Natural killer cell (primary cell): ENCODE measurements at places on chromosomes 11 and 22. TPM values are rescaled to one million over a fixed set of nuclear protein-coding genes. Genes with fewer than 3 reads are reported as not detected.

GRCh38 chr11:90288212-90288821 is 65.5 kb upstream of the CHORDC1 start:
- no peak overlapping the region for H3K27ac ChIP-seq
- H3K27me3 ChIP-seq: no peaks in the 10 kb centered on the region
- H3K4me1 ChIP-seq: no peaks in the 10 kb centered on the region
- H3K4me3 ChIP-seq: no peak overlapping the region
- no peak for DNase-seq

DNA sequence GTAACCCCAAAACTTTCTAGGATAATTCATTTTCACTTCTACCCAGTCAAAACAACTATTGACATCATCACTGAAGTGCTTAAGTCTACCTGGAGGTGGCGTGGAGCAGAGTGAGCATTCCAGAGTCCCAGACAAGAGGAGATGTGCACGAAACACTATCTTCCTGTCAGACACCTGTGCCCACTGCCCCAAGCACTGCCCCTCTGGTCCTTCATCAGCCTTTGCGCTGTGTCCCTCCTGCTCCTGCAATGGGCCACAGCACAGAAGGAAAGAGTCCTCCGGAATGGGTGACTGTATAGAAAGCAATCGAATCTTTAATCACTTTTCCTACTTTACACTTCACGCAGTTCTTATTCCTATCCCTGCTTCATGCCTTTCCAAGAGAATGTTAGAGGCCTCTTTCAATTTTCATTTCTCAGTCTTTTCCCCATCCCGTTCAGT is 512 bp upstream of the GRIA4 start:
- DNase-seq: peak; percentile 3
- no peaks in the 10 kb centered on the region for H3K4me1 ChIP-seq
- H3K4me3 ChIP-seq: no peak overlapping the region
- peaks cover 2% of the 10 kb centered on the region for H3K27me3 ChIP-seq
- no peaks in the 10 kb centered on the region for H3K36me3 ChIP-seq

GRCh38 chr11:83813296-83813695 is 527.1 kb upstream of the CCDC90B start:
- no peak overlapping the region for H3K27ac ChIP-seq
- no peaks in the 10 kb centered on the region for H3K36me3 ChIP-seq
- H3K4me1 ChIP-seq: no peaks in the 10 kb centered on the region
- no peak overlapping the region for H3K4me3 ChIP-seq
- no peaks in the 10 kb centered on the region for H3K27me3 ChIP-seq

- H3K4me3 ChIP-seq: no peak overlapping the region
- H3K27me3 ChIP-seq: no peaks in the 10 kb centered on the region
- H3K4me1 ChIP-seq: no peaks in the 10 kb centered on the region
These were observed 12.9 kb downstream of the RANGAP1 start for GRCh38 chr22:41273128-41273527.

GRCh38 chr11:116109228-116109627 is 605.0 kb upstream of the CADM1 start:
- DNase-seq: no peak
- H3K36me3 ChIP-seq: no peaks in the 10 kb centered on the region
- H3K27ac ChIP-seq: no peak overlapping the region

DNA sequence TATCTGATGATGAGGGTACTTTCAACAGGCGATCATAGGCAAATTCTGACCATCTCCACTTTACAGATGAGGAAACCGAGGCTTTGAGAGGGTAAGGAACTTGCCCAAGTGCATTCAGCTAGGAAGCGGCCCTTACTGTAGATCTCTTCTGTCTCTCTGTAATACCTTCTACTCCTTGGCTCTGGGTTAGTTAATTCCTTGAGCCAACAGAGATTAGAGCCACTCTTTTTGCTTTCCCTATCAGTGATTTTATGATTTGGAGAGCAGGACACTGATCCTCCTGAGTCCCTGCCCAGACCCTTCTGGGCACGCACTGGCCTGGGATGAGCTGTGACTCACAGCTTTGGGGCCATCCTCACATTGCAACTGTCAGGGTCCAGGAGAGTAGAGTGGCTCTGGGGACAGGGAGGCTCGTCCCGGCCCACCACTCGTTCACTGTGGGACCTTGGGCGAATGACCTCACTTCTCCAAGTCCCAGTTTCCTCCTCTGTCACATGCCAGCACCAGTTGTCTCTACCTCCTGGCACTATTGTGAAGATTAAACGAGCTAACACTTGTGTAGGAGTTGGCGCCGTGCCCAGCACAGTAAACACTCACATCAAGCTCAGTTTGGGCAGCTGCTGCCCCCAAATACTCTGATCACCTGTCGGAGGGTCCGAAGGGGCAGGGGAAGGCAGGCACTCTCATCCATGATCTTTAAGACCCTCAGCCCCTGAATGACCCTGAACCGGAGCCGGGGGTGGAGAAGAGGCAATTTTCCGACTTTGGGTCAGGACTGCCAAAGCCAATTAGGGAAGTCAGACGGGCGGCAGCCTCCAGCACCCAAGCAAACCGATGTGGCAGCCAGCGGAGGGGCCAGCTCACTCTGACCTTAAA is 235.0 kb downstream of the MIAT start:
- no peaks in the 10 kb centered on the region for H3K27me3 ChIP-seq
- H3K4me3 ChIP-seq: no peak overlapping the region
- no peaks in the 10 kb centered on the region for H3K4me1 ChIP-seq
- H3K36me3 ChIP-seq: no peaks in the 10 kb centered on the region
- no peak for DNase-seq

GRCh38 chr11:86569109-86569508 is 103.3 kb downstream of the ME3 start:
- no peak overlapping the region for H3K4me3 ChIP-seq
- DNase-seq: no peak
- H3K36me3 ChIP-seq: no peaks in the 10 kb centered on the region
- H3K27ac ChIP-seq: no peak overlapping the region

DNA sequence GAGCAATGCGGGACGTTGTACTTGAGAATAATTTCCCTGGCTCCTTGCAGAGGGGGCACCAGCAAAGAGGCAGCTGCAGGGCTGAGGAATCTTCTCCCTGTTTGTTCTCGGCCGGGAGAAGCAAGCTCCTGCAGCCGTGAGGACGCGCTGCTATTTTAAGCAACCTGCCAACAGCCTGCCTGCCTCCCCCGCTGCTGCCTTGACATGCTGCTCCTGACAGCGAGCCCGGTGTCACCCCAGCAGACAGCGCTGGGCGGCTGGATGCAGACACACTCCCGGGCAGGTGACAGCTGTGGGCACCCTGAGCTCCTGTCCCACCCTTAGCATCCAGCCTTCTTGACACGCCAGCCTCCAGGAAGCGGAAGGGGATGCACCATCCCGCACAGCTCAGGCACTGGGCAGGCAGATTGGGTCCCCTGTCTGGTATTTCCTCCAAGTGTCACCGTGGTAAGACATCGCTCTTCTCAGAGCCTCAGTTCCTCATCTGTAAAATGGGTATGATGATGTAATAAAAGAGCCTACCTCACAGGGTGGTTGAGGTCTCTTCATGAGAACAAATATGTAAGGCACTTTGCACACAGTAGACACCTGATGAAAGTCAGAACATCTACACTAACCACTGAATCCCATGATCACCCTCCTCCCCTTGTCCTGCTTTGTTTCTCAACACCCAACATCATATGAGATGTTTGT is 530.6 kb downstream of the MN1 start:
- no peak overlapping the region for H3K4me3 ChIP-seq
- H3K27ac ChIP-seq: no peak overlapping the region
- no peak for DNase-seq
- H3K36me3 ChIP-seq: no peaks in the 10 kb centered on the region
- H3K27me3 ChIP-seq: no peaks in the 10 kb centered on the region

DNA sequence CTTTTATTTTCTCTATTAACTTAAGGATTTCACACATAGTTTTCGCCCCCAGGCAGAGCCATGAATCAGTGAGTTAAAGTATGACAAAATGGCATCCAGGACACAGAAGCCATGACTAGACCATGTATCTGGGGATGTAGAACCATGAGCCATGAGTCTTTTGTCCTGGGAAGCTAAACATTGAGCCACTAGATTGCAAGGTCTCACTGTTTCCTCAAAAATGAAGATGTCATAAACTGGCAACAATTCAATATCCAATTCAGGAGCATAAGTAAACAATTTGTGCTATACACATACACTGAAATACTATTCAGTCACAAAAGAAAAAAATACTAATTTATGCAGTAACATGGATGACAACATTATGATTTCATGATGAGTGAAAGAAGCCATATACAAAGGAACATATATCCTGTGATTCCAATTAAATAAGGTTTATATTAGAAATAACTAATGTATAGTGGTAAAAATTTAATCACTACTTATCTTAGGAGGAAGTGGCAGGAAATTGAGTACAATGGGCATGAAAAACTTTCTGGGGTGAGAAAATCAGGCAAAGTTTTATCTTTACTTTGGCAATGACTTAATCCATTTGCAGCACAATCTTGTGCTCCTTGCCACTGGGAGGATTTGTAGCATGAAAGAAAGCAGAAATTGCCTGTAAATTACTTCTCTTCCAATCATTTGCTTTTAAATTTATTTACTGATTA is 28.5 kb upstream of the CARD16 start:
- no peaks in the 10 kb centered on the region for H3K4me1 ChIP-seq
- H3K27ac ChIP-seq: no peak overlapping the region
- H3K4me3 ChIP-seq: no peak overlapping the region
- no peaks in the 10 kb centered on the region for H3K36me3 ChIP-seq
- no peak for DNase-seq

DNA sequence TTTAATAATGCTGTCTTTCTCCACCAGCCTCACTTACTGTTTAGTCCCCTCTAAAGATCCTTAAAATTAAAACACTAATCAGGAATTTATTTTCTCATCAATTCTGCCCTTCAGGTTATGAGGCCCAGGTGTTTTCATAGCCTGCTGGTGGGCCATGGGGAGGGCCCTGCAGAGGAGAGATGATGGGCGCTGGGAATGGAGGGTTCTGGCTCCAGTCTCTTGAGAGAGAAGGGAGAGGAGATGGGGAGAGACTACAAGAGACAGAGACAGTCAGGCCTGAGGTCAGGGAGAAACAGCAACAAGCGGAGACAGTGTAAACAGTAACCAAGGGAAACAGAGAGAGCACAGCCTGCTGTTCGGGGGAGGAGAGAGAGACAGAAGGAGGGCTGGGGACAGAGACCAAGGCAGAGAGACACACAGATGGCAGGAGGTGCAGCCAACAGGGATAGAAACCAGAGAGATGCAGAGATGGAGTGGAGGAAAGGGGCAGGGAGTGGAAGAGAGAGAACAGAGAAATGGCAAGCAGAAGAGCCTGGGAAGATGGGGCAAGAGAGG is 187.3 kb upstream of the SYT13 start:
- no peak overlapping the region for H3K4me3 ChIP-seq
- DNase-seq: no peak
- H3K4me1 ChIP-seq: no peaks in the 10 kb centered on the region
- H3K27ac ChIP-seq: no peak overlapping the region

DNA sequence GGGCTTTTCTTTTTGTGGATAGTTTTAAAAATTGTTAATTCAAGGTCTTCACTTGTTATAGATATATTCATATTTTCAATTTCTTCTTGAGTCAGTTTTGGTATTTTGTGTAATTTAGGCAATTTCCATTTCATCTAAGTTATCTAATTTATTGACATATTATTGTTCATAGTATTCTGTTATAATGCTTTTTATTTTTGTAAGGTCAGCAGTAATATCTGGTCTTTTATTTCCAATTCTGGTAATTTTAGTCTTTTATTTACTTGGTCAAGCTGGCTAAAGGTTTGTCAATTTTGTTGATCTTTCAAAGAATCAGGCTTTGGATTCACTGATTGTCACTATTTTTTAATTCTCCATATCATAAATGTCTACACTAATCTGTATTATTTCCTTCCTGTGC is 60.1 kb downstream of the HORMAD2 start:
- H3K4me3 ChIP-seq: no peak overlapping the region
- H3K27ac ChIP-seq: no peak overlapping the region
- no peaks in the 10 kb centered on the region for H3K36me3 ChIP-seq

DNA sequence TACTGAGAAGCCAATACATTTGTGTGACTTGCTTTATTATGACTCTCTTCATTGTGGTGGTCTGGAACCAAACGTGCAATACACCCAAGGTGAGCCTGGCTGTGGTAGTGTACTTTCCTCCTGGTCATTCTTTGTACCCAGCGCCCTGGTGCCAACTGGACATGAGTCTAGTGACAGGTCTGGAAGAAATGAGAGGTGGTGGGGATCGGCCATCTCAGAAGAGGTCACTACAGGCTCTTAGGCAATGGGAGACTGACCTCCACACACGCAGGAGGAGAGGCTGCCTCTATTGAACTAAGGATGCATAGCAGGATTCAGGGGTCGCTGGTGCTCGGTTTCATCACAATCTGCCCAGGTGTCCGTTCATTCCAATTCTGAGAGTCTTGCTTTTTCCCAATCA is 56.4 kb upstream of the RTL6 start:
- H3K27ac ChIP-seq: no peak overlapping the region
- peaks cover 7% of the 10 kb centered on the region for H3K4me1 ChIP-seq
- no peak overlapping the region for H3K4me3 ChIP-seq
- no peaks in the 10 kb centered on the region for H3K27me3 ChIP-seq
- no peaks in the 10 kb centered on the region for H3K36me3 ChIP-seq

DNA sequence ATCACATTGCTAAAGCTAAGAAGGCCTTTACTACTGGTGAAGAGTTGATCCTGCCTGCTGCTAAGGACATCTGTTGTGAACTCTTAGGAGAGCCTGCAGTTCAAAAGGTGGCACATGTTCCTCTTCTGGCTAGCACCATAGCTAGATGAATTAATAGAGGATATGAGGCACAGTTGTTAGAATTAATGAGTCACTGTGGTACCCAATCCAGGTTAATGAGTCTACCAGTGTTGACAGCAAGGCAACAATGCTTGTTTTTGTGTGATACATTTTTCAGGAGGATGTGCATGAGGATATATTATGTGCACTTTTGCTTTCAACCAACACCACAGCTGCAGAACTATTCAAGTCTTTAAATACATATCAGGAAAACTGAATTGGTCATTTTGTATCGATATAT is 12.0 kb downstream of the C11orf58 start:
- no peaks in the 10 kb centered on the region for H3K4me1 ChIP-seq
- H3K36me3 ChIP-seq: peaks cover 91% of the 10 kb centered on the region

- no peaks in the 10 kb centered on the region for H3K4me1 ChIP-seq
- no peak overlapping the region for H3K27ac ChIP-seq
- peaks cover 29% of the 10 kb centered on the region for H3K36me3 ChIP-seq
- no peak for DNase-seq
- H3K4me3 ChIP-seq: no peak overlapping the region
These were observed 22.9 kb downstream of the ATG13 start for GRCh38 chr11:46640036-46640788.

- H3K27me3 ChIP-seq: no peaks in the 10 kb centered on the region
- H3K36me3 ChIP-seq: no peaks in the 10 kb centered on the region
- DNase-seq: no peak
- H3K4me1 ChIP-seq: no peaks in the 10 kb centered on the region
- no peak overlapping the region for H3K27ac ChIP-seq
These were observed 80.5 kb downstream of the MYO7A start for GRCh38 chr11:77208535-77208934.

GRCh38 chr11:134384406-134384805 is 27.6 kb downstream of the B3GAT1 start:
- no peak overlapping the region for H3K27ac ChIP-seq
- H3K4me3 ChIP-seq: no peak overlapping the region
- peaks cover 12% of the 10 kb centered on the region for H3K27me3 ChIP-seq

GRCh38 chr11:5285703-5286340 is 15.9 kb downstream of the OR51B4 start:
- no peaks in the 10 kb centered on the region for H3K4me1 ChIP-seq
- no peak overlapping the region for H3K27ac ChIP-seq
- H3K36me3 ChIP-seq: no peaks in the 10 kb centered on the region
- DNase-seq: no peak

Gene GCAT
- total RNA-seq: 1.2 TPM

Gene APOBEC3B
- total RNA-seq: 2.3 TPM

Gene MN1
- 0.82 TPM for total RNA-seq

Gene RFPL2
- total RNA-seq: 0.34 TPM

Gene WNT11
- total RNA-seq: 0.80 TPM

Gene MYEOV
- total RNA-seq: 1.2 TPM

Gene PAFAH1B2
- total RNA-seq: 71.0 TPM

Gene TMEM86A
- total RNA-seq: 9.3 TPM

Gene OOSP2
- total RNA-seq: not detected

Gene PANX1
- 8.6 TPM for total RNA-seq

Gene OR52E8
- total RNA-seq: not detected
